Upper lobe of right lung (tissue), 1 donor: ENCODE measurements at places on chromosomes 12 and 14. TPM values are rescaled to one million over a fixed set of nuclear protein-coding genes. Genes with fewer than 3 reads are reported as not detected.

DNA sequence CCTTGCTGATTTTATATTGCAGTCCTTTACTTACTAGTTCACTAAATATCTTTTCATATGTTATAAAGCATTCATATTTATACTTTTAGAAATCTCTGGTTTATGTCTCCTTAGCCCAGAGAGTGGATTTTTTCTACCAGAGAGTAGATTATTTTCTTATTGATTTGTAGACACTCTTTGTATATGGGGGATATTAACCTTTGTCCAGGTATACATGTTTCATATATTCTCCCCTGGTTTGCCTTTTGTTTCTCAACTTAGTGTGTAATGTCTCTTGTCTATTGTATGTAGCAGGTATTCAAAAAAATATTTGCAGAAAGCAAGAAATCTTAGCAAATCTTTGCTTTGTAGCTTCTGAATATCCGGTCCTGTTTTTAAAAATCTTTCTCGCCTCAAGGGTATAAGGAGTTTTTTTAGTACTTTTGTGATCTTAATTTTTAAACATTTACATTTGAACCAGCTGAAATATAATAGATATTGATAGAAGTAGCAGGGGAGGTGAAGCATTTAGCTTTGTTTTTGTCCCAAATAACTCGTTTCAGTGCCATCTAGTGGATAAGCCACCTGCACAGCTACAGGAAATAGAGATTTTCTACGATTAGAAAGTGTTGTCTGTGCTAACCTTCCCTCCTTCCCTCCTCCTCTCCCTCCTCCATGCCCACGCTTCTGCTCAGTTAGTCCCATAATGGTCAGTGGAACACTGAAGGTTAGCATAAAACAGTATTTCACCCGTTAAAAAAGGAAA is 97.0 kb downstream of the PHETA1 start:
- DNase-seq = no peak

- DNase-seq = no peak
Observed at GRCh38 chr14:91402771-91403600, 14.6 kb downstream of the CCDC88C start.

GRCh38 chr12:68609998-68610369 is 715 bp upstream of the RAP1B start:
- no peak for DNase-seq

GRCh38 chr14:53180272-53181221 is 27.4 kb upstream of the DDHD1 start:
- DNase-seq = no peak

GRCh38 chr14:104519721-104520120 is 59.8 kb upstream of the C14orf180 start:
- DNase-seq = no peak

- DNase-seq = no peak
Observed at GRCh38 chr12:46934374-46935111, 108.7 kb upstream of the SLC38A4 start.

GRCh38 chr14:89912667-89913211 is 41.8 kb downstream of the EFCAB11 start:
- no peak for DNase-seq

DNA sequence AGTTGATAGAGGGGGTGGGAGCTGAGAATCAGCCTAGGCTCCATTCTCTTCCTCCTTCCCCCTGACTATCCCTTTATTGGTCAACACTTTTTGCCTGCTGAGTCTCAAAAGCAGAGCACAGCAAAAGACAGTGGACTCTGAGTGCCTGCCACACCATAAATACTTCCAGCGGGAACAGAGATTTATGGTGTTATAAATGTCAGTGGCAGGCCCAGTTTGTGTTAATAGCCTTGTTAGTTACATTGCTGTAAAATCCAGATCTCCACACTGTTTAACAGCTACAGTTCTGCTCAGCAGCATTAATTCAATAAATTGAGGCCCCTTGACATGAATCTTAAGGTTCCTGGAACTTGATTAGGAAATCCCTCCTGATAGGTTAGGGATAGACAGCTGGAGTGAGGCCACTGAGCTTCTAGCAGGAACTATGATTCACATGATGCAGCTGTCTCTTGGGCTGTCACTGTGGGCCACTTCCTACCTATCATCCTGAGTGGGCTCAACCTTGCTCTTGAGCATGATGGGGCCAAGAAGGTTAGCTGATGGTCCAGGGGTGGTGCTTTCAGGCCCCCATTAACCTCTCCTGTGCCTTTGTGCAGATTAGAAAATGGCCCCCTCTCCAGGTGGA is 295.2 kb upstream of the SRRM4 start:
- no peak for DNase-seq

DNA sequence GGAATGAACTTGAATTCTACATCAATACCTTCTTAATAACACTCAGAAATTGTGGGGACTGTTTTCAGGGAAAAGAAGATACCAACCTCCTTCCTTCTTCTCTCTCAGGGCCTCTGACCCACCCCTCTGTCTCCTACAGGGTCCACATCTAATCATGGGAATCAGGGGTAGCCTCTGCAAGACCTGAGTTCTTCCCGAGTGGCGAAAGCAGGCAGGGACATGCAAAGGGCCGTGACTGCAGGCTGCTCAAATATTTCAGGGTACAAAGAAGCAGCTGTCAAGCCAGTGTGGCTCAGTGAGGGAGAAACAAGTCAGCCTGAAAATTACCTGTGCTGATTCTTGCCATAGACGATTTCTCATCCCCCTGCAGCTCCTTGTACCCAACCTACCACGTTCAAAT is 123.1 kb upstream of the PARP11 start:
- no peak for DNase-seq

DNA sequence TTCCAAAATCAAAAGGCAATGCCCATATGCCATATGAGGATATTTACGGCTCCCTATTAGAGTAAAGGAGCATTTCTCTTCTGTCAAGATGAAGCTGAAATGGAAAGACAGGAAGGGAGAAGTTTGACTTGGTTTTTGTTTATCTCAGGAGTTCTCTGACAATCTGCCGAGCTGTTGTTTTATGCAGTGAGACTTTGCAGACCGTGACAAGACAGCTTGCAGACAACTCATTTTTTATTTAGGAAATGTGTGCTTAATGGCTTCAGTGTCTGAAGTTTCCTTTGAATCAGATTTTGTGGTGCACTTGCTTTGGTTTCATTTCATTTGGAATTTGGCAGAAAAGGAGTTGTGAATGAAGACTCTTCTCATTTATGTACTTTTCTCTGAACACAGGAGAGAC is 145.4 kb downstream of the C12orf50 start:
- DNase-seq = no peak

- no peak for DNase-seq
Observed at GRCh38 chr14:75906680-75907280, 75.0 kb downstream of the TGFB3 start.

DNA sequence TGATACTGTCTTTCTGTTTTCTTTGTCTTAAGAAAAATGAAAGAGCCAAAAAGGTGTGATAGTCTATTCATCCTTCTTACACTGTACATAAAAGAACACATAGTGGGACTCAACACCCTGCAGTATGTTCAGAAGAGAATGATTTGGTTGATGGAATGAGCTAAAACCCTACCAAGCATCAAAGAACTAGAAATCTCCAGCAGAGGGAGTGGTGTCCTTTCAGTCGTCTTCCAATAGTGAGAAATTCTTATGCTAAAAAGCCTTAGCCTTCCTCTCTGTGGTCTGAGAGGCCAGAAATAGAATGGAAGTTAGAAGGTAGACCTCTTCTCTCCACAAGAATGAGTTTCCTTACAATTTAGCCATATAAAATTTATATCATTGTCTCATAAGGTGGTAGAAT is 393.4 kb upstream of the SEL1L start:
- no peak for DNase-seq

The GPR137C gene
- 1.5 TPM for total RNA-seq

The CLEC4A gene
- 8.3 TPM for total RNA-seq

The FOXM1 gene
- 1.0 TPM for total RNA-seq

The STAB2 gene
- 2.6 TPM for total RNA-seq

The ACOT6 gene
- not detected for total RNA-seq

The RHEBL1 gene
- 1.1 TPM for total RNA-seq

The TAS2R30 gene
- 2.9 TPM for total RNA-seq

The MOAP1 gene
- total RNA-seq = 34.2 TPM
